ENCODE measurements at places on chromosomes 11 and 22. TPM values are rescaled to one million over a fixed set of nuclear protein-coding genes. Genes with fewer than 3 reads are reported as not detected.

Gene KRTAP5-7
- total RNA-seq, result not detected

GRCh38 chr11:12319988-12320387, 57.4 kb upstream of the PARVA start:
- DNase-seq, result no peak

- DNase-seq, result no peak
These were observed 420.7 kb upstream of the CADM1 start for GRCh38 chr11:115924744-115925567.

Gene RIBC2
- total RNA-seq, result 12.8 TPM

Gene FAM227A
- total RNA-seq, result 0.40 TPM

DNA sequence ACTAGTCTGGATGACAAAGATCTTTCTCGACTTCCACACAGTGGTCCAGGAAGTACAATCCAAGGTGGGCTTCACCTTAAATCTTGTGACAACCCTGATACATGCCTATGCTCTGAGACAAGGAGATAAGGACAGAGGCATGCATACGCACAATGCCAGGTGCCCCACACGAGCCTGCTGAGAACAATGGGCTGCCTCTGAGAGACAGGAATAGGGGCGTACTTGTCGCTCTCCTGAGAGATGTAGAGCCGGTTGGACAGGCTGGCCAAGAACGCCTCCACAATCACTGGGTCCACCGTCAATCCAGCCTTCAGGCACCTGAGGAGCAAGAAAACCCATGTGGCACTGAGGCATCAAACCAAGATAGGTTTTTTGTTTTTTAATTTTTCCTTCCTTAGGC, 25.5 kb downstream of the SERPIND1 start:
- DNase-seq, result no peak

Gene ANO5
- 0.12 TPM for total RNA-seq

- DNase-seq, result no peak
These were observed 34.6 kb downstream of the NFAM1 start for GRCh38 chr22:42397332-42398249.

DNA sequence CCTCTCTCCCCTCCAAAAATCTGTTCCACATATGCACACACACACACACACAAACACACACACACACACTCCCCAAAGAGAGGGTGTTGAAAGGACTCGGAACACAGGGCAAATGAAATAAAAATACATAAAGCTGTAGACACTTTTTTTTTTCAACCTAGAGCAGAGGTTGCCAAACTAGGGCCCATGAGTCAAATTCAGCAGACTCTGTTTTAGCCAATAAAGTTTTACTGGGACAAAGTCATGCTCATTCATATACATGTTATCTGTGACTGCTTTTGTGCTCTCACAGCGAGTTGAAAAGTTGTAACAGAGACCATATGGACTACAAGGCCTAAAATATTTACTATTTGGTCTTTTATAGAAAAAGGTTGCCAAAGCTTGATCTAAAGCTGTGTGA, 8.9 kb downstream of the IMMP1L start:
- DNase-seq, result no peak

Gene JAML
- total RNA-seq, result 142 TPM

DNA sequence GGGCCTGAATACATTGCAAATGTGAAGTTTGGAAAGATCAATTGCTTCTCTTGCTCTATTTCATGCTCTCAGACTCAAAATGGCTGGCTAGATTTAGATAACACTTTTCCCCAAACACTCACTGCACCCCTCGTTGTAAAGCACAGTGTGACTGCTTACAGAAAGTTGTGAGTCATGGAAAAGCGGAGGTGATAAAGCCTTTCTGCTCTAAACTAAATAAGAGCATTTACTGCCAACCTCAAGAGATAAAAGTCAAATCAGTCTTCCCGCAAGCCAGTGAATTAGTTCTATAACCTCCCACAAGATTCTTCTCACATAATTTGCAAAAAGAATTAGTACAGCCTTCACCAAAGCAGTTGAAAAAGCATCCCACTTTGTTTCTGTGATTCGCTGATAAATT, 168.7 kb downstream of the WT1 start:
- DNase-seq, result no peak

DNA sequence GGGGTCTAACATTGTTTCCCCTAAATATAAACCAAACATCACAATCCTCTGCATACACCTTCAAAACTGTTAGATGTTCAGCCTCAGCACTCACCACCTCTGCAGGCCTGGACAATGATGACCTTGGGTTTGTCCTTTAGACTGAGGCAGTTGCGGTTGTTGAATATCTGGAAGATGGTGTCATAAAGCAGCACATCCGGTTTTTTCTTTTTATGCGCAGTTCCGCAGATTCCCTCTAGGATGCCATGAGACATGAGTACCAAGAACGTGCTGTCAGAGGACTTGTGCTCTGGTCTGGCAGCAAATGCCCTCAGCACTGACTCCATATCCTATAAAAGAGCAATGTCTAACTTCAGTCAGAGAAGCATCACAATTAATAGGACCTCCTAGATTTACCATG, 22.8 kb downstream of the CASP5 start:
- DNase-seq, result no peak

DNA sequence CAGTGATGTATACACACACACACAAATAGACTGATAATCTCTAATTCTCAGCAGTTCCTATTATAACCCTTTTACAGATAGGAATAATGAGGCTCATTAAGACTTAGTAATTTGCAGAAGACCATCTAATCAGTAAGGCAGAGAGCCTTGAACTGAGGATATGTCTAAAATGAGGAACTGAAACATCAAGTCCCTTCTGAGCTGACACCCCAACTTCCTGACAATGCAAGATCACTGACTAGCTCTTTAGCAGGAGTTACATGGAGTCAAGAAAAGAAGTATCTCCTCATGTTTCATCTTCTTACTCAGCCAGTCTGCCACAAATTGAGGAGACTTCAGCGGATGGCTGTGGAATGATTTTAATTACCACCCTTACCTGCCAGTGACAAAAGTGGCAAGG, 193.0 kb downstream of the MSANTD4 start:
- no peak for DNase-seq

Gene DKK3
- not detected for total RNA-seq

Gene RBMXL2
- total RNA-seq, result not detected

Gene MYO18B
- 6.1 TPM for total RNA-seq

Gene NEU3
- total RNA-seq, result 14.2 TPM

GRCh38 chr22:39431821-39432251, 25.0 kb upstream of the MGAT3 start:
- DNase-seq, result no peak

GRCh38 chr22:37079158-37079557, 27.6 kb downstream of the KCTD17 start:
- DNase-seq, result peak; percentile 57

Gene CASP5
- total RNA-seq, result not detected

Gene RAG2
- total RNA-seq, result not detected

GRCh38 chr11:86978756-86979608, 23.8 kb upstream of the FZD4 start:
- no peak for DNase-seq

Gene GPHA2
- total RNA-seq, result not detected

- DNase-seq, result no peak
These were observed 10.0 kb downstream of the RHOG start for GRCh38 chr11:3830730-3831129.

Gene DCPS
- total RNA-seq, result 41.9 TPM

DNA sequence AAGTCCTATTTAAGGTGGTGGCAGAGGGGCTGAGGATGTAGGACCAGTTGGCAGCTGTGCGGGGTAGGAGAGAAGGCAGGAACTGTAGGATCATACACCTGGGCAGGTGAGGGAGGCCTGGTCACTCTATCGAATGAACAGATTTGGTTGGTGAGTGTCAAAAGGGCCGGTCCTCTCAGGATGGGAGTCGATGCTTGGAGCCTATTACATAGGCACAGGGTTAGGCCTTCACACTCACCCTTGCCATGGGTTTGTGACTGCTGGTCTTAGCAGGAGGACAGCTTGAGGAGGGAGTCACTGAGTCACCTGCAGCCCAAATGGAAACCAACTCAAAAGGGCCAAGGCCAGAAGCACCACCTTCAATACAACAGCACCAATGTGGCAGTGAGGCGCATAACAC, 80.2 kb upstream of the NARS2 start:
- no peak for DNase-seq

Gene SLC22A9
- not detected for total RNA-seq

- DNase-seq, result no peak
These were observed 864 bp upstream of the USP28 start for GRCh38 chr11:113876074-113876797.

Gene CHEK1
- 133 TPM for total RNA-seq

GRCh38 chr11:41431784-41432183, 27.7 kb downstream of the LRRC4C start:
- DNase-seq, result no peak

DNA sequence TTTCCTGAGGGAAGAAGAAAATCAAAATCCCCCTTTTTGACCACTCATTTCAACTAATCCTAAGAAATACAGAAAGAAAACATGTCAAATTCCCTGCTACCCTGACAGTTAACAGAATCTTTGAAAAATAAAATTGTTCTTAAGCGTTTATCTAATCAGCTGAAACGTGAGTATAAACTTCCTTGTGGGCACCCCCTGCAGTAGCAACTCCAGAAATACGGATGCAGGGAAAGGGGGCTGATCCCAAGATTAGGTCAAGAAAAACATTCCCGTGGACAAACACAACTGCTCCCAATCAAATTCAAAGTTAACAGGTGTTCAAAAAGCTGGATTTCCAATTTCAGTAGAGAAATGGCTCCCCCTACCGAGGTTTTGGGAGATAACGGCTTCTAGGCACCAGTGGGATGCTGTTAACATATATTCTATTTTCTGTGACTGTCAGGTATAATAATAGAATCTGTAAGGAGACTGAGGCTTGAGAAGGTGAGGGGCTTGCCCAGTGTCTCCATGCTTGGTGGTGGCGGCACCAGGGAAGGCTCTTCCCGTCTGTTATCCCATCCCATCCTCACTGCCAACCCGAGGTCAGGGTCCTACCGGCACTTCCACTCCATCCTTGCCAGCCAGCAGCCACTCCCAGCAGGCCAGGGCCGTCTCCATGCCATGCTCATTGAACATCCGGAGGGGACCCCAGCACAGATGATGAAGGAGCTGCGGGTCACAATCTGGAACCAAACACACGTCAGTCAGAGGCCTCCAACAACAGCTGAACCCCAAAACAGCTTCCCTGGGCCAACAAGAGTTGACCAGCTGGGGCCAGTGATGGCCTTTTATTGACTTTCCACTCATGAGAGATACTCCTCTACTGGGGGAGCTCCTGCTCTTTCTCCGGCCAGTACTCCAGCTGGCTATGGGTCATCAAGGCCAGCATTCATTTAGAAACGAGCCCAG, 32.0 kb upstream of the SERPIND1 start:
- DNase-seq, result peak; percentile 50

- DNase-seq, result no peak
These were observed 126.9 kb downstream of the APIP start for GRCh38 chr11:34789196-34789834.

Gene GUCY1A2
- not detected for total RNA-seq

GRCh38 chr22:37521236-37521739, 2.1 kb upstream of the CARD10 start:
- DNase-seq, result no peak

Gene HEPN1
- total RNA-seq, result not detected

Gene SAAL1
- total RNA-seq, result 35.3 TPM

Gene KCNE3
- total RNA-seq, result not detected

GRCh38 chr11:32562839-32563599, 20.6 kb upstream of the EIF3M start:
- DNase-seq, result no peak

GRCh38 chr11:21007297-21007696, 337.9 kb downstream of the NELL1 start:
- no peak for DNase-seq

DNA sequence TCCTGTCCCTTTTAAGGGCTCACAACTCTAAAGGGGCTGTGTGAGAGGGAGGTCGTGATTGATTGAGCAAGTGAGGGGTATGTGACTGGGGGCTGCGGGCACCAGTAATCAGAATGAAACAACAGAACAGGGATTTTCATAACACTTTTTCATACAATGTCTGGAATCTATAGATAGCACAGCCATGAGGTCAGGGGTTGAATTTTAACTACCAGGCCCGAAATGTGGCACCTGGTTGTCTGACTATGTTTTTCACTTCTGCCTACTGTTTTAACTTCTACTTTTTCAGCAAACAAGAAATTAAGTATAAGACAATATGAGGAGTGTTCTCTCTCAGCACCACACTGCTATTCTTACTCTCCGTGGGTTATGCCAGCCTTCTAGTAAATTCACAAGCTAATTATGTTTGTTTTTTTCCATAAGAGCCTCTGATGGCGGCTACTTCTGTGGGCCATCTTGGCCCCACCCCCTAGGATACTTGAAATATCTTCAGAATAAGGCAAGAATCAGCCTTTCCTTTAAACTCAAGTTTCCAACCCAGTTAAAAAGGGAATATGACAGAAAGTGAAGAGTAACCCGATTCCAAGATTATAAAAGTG, 552.8 kb upstream of the CHORDC1 start:
- DNase-seq, result no peak

Gene LRRC10B
- total RNA-seq, result 0.09 TPM

- DNase-seq, result no peak
These were observed 24.3 kb upstream of the PKNOX2 start for GRCh38 chr11:125140233-125140632.

DNA sequence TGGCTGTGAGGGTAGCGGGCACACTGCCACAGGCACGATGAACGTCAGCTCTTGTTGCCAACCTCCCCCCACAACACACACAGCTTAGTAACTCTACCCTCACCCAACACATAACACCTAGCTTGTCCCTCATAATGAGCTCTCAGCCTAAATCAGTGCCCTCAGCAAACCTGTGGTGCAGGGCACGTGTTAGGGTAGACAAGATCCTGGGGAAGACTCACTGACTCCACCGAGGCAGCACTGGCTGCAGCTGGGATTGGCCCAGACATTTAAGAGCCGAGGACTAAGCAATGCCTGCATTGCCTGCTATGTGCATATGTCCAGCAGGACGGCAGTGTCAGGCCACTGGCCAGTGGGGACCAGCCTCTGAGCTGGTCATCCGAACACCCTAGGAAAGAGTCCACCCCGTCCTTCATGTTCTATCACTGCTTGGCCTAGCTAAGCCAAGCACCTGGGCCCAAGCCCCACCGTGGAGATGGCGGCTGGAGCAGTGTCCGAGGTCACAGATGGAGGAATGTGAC, 32.9 kb upstream of the TRIM29 start:
- DNase-seq, result peak; percentile 36

Gene GTSE1
- total RNA-seq, result 91.9 TPM

- peak; percentile 69 for DNase-seq
These were observed 2.2 kb upstream of the RFPL2 start for GRCh38 chr22:32206774-32207758.

DNA sequence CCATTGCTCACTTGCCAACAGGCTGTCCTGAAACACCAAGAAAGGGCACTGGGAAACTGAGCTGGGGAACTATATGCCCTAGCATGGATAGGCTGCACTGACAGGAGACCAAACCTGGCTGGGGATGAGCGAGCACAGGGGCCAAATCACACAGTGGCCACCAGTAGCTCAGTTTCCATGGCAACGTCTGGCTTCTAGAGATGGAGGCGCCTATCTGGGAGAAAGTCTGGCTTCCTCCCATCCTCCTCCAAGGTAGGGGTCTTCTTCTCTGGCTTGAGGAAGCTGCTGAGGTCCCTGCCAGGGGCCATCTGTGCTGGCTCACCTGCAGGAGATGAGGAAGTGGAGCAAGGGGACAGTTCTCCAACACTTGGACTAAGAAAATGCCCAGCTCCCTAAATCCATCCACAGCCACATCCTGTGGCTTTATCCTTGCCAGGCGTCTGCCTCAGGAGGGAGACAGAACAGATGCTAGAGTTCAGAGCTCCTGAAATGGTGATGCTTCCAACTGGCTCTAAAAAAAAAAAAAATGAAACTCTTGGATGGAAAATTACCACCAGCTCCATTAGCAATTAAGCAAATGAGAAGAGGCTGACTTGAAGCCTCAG, 48.3 kb downstream of the SYT13 start:
- DNase-seq, result no peak

Gene TMEM45B
- 0.18 TPM for total RNA-seq

GRCh38 chr22:40121461-40121860, 56.3 kb upstream of the TNRC6B start:
- peak; percentile 58 for DNase-seq

Gene GAB4
- total RNA-seq, result not detected

Data from activated CD8-positive, alpha-beta memory T cell treated with anti-CD3 and anti-CD28 coated beads, Interleukin-2, amount 10 ng/mL, durations not matched to agents 7 days and 5 days (primary cell).